ENCODE measurements at places on chromosomes 3 and 15.

- no peak for DNase-seq
Observed at GRCh38 chr15:101376615-101377395, 81.8 kb upstream of the SNRPA1 start.

DNA sequence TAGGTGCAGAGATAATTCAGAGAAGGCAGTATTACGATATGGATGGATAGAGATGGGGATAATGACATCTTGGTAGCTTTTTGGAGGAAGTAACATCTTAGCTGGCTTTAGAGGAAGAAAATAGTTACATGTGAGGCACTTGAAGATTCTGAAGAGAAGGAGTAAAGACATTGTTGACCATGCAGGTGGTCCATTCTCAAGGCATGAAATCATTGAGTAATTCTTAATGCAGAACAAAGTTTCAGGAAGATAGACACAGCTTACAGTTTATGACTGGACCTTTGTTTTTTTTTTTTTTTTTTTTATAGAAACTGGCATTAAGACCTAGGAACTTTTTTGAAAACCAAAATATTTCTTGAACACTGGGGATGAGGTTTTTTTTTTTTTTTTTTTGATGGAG lies 28.2 kb downstream of the MBNL1 start:
- no peak for DNase-seq

- no peak for DNase-seq
Observed at GRCh38 chr3:61650276-61650675, 88.9 kb downstream of the PTPRG start.

- DNase-seq = no peak
Observed at GRCh38 chr15:58605931-58606530, 143.5 kb downstream of the ADAM10 start.

DNA sequence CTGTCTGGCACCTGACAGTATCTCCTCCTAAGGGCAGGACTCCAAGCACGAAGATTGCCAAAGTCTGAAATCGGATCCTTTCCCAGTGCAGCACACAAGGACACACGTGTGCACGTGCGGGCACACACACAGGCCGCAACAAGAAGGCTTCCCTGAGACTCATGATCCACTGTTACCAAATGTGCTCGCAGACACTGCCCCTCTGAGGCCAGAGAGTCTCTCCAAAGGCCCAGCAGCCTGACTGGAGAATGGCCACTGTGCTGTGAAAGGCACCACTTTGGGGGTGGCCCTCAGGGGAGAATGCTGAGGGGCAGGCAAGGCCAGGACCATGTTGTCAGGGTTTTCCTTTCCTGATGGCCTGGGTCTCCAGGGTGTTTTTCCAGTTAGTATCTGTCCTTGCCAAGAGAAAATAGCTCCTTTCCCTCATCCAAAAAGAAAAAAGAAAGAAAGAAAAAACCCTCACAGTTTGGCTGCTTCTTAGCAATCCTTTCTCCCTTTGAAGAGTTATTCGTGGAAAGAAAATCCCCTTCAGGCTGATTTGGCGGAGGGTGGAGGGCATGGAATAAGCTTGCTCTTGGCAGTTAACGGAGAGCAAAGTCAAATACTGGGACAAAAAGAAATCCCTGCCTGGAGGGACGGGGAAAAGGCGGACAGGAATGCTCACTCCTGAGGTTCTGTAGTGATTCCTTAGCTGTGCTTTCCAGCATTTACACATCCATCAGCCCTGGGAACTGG lies 112.2 kb upstream of the ETV5 start:
- no peak for DNase-seq

GRCh38 chr3:14007006-14007405 lies 117.7 kb downstream of the CHCHD4 start:
- DNase-seq = no peak

- DNase-seq = no peak
Observed at GRCh38 chr3:30847592-30847991, 46.9 kb downstream of the GADL1 start.

DNA sequence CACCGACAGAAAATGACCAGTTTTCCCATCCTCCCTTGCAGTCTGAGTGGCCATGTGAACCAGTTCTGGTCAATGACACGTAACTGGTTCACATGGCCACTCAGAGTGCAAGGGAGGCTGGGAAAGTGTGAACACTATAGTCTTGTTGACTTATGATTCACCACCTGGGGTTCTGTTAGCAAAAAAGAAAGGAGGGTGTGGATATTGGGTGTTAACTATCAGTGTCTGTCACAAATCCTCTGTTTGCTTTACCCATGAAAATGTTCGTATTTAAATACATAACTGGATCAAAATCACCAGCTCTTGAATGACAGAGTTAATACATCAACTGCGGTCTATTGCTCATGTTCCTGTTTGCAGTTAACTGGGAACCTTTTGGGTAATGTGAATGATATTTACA lies 92.3 kb downstream of the ADAMTSL3 start:
- no peak for DNase-seq

DNA sequence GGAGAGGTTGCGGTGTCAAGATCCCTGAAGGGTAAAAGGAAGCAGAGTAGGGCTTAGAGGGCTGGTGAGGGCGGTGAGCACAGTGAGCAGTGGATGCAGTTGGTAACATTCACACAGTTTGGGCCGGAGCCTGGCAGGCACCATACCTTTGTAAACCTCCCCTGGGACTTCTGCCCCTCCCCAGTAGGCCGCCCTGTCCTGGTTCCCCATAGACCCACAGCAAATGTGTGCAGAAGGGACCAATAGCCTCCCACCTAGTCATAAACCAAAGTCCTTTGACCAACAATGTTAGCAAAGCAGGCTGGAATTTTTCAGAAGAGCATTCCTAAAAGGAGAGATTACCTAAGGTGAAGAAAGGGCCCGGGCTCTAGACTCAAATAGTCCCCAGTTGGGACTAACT lies 1.7 kb upstream of the PHGR1 start:
- DNase-seq = no peak

DNA sequence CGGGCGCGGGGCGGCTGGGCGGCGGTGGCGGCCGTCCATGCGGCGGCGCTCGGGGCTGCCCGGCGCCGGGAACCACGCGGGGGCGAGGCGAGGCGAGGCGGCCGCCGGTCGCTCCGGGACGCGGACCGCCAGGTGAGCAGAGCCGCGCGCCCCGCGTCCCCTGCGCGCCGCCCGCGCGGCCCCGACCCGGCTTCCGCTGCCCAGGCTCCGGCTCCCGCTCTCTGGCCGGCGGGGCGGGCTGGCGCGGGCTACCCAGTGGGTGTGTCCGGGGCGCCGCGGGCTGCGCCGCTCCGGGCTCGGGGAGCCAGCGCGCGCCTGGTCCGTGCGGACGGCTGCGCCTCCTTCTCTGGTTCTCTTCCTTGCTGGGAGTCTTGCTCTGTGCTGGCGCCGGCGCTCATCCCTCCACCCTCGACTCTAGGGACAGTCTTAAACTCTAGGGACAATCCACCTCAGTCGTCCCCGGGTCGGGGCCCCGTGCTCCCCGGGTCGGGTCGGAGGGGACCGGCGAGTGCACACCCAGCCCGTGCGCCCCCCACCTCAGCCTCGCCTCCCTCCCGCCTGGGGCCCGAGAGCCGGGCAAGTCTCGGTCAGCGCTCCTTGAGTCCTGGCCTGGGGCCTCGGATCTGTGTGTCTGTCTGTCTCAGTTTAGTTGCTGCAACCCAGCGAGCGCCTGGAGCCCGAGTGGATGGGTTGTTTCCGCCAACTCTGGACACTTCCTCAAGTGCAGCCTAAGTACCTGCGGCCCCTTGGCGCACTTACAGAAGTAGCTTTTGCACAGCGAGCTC lies 488 bp downstream of the THSD4 start:
- DNase-seq = no peak

- DNase-seq = no peak
Observed at GRCh38 chr3:128222796-128223385, 69.6 kb downstream of the EEFSEC start.

DNA sequence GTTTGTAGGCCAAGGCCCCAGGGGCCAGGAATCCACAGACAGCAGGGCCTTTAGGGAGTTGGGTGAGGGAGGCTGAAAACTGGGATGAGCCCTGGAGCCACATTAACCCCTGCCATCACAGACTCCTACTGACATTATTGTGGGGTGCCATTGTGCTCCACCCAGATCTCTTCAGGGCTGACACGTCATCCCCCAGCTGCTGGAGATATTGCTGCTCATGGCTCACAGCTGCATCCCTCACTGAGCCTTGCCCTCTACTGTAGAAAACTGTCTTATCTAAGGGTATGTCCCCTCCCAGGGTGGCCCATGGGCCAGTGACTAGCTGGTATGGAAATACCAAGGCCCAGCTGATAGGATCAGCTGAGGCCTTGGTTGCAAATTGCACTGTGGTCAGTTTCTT lies 87.3 kb upstream of the PRR23C start:
- DNase-seq = no peak

- peak; percentile 10 for DNase-seq
Observed at GRCh38 chr3:46406788-46407611, at the start of the genes CCR5AS and CCRL2. Gene CCR5AS, minus strand, starts transcription at chr3:46407066. Gene CCRL2, plus strand, starts transcription at chr3:46407259. Its CDS starts 821 bp downstream, at chr3:46408080.

DNA sequence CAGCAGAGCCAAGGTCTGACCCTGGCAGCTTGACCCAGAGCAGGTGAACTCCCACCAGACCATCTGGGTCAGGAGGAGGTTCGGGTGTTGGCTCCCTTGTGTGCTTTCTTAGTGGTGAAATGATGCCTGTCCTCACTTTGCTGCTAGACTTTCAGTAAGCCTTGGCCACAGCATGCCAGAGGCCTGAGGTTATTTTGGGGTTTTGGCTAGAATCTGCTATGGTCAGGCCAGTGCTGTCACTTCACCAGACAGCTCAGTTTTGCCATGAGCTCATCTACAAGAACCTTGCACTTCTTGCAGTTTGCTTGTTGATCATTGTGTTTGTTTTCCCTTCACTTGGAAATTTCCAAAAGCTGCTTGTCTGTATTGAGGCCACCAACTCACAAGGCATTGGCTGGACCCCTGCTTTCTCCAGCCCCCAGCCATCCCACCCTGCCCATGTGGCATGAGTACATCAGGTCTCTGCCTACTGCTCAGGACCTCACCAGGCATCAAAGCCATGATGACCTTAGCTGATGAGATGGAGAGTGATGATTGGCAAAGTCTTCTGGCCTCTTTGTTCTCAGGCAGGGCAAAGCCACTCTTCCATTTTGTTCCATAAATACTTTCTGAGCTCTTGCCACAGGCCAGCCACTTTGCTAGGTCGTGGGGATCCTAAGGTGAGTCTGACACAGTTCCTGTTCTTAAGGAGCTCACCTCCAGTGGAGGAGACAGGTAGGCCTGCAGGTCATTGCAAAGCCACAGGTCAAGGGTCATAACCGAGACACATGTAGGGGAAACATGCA lies 122.6 kb downstream of the ARNT2 start:
- no peak for DNase-seq

DNA sequence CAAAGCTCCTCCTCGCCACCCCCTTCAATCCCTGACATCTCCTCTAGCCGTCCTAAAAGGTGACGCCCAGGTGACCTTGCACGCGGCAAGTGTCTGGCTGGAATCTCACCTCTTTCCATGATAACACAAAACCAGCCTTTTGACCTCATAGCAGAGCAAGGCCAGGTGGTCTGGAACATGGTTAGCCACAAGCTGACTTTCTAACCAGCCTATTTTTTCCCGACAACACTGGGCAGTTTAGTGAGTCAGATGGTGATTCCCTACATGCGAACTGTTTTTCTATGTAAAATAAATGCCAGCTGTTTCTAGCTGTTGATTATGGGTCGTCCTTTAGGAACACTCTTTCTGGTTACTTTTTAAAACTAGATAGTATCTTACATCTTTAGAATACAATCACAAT lies 243.0 kb downstream of the CD47 start:
- no peak for DNase-seq

DNA sequence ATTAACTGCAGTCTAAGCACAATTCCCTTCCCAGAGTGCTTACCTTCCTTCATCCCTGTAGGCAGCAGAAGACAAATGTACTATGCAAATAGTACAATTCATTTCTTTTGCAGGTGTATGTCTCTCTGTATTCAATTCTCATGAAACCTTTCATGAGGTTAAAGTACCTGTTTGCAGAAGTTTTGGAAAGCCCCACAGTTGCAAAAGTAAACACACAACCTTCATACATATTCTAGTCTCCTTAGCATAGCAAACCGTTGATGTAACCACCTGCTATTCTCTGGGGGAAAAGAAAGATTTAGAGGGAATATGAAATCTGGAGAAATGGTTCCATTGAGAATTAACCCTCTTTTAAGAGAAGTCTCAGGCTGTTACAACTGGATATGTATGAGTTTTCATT lies 200.3 kb upstream of the SUCLG2 start:
- DNase-seq = no peak

DNA sequence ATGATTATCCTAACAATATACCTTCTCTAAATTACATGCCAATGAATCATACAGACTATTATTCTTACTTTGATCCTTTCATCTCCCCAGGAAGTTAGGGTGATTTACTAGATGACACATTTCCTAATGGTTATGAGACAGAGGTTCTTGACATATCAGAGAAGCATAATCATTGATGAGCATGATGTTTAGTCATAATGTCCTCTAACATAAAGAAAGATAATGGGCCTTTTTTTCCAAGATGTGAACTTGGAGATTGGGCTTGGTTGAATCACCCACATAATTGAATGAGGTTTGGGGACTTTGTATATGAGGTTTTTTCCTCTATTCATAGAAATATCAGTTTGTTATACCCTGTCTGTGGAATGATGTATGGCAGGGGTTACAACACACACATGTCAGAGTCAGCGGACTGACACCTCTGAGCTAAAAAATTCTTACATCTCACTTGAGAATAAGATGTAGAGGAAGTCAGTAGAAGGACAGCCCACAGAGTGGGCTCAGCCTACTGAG lies 69.7 kb upstream of the DCBLD2 start:
- no peak for DNase-seq

DNA sequence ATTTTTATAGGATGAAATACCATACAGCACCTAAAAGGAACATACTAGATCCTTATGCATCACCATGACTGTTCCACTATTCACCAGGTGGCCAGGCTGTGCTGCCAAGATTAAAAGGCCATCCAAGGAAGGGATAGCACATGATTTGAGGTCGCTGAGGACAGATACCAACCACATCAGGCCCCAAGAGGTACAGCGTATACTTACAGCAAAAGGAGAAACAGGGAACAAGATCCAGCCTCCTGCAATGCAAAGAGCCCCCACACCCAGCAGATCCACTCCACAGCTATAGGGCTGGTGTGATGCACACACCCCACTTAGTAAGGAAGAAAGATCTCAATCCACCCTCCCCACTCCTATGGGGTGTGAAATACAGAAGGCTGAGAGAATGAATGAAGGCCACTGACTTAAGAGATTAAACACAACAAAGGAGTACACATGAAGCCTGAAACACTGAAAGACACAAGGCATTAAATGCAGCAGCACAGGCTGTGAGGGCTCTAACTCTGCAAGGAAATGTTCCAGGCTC lies 32.0 kb upstream of the ZNF445 start:
- no peak for DNase-seq

DNA sequence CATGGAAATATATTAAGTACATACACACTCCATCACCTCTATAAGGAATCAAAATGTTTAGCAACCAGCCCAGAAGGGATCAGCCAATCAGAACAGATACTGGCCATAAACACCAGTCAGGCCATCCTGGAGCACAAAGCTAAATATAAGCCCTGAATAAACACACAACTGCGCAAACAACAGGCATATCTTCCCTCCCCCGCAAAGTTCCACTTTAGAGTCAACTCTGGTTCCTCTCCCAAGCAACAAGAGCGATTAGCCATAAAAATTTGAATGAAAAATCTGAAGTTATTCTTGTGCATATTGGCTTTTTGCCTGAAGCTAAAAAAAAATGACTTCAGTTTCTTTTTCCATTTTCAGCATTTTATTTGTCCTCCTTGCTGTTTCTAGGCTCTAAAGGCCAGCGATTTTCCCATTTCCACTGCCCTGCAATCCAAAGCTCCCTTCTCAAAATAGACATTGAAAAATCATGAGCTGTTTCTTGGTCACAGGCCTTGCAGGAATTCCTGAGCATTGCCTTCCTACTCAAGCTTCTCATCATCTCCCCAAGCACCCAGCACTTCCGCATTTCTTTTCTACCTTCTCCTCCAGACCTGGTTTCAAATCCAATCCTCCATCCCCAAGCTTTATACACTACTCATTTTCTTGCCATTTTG lies 247.9 kb downstream of the ZMAT3 start:
- no peak for DNase-seq

All from activated CD8-positive, alpha-beta memory T cell treated with anti-CD3 and anti-CD28 coated beads for 1 hour (primary cell).